ENCODE measurements at places on chromosomes 7 and 10. TPM values are rescaled to one million over a fixed set of nuclear protein-coding genes. Genes with fewer than 3 reads are reported as not detected.

PRKCQ gene
- total RNA-seq: 0.65 TPM

ANLN gene
- total RNA-seq: 255 TPM

OR9A2 gene
- total RNA-seq: not detected

RARRES2 gene
- 34.4 TPM for total RNA-seq

ANXA8 gene
- total RNA-seq: 2.8 TPM

INHBA gene
- 22.3 TPM for total RNA-seq

Data from mesangial cell (primary cell).